ENCODE measurements at places on chromosomes 5 and 9. TPM values are rescaled to one million over a fixed set of nuclear protein-coding genes. Genes with fewer than 3 reads are reported as not detected.

- DNase-seq, result no peak
Measured at GRCh38 chr5:52999344-52999949, 10.3 kb downstream of the ITGA2 start.

DNA sequence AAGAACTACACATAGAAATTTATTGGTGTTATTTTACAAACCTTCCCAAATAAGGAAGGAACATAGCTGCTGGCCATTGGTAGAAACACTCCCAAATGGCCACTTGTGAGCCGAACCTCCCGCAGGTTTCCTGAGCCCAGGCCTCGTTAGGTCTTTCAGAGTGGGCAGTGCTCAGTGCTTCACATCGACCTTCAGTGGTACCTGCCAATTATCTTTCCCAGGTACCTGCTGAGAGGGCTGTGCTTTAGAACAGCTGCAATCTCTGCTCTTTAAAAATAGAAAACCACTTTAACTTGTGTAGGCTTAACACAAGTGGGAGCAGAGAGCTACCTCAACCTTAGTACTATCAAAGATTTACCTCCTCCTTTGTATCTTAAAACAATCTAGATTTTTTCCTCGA, 334.1 kb downstream of the RFX3 start:
- no peak for DNase-seq

DNA sequence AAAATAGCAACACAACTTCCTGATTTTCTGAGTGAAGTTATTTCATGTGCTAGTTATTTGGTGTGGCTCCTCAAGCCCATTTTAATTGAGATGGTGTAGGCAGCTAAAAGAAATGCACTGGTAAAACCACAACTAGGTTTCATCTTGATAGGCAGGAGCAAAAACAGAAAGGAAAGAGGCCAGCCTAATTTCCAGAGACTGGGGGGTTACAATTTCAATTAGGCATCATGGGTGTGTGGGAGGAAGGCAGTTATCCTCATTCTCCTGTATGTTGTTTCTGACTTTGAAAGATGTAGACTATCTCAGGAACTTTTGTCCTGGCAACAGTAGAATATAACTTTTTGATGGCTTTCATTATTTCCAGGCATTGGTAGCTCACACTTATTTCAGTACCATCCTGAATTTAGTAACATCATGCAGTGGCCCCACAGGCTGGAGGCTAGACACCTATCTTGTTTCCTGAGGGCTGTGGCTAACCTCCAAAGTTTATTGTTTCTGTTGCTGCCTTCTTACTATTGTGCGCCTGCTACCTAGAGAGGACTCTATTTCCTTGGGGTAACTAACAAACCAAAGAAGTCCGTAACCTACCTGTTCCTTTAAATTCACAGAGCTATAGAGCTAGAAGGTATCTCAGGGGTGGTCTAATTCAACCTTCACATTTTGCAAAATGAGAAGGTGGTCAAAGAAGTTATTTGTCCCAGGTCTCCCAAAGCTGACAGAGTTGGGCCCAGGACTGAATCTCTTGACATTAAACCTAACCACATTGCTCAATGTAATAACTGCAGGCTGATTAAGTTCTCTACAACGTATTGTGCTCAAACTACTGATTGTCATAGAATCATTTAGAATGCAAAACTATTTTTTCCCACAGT, 42.4 kb downstream of the FYB1 start:
- no peak for DNase-seq

DNA sequence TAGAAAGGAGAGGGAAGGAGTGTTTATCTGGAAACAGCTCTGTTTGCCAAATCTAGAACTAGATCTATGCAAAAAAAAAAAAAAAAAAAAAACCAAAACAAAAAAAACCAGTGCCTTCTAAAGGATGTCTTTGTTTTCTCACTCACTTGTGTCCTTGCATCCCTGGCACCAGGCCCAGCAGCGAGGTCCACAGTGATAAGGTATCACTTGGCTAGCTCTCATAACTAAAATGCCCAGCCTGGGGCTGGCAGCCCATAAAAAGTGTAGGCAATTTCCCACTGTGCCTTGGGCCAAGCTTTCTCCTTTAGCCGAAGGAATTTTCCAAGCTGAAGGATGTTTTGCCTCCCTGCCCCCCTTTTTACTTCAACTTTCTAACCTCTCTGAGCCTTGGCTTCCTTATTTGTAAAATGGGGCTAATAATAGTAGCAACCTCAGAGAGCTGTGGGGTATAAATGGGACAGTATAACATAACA, 20.8 kb downstream of the RGS3 start:
- peak; percentile 88 for DNase-seq

- DNase-seq, result no peak
Measured at GRCh38 chr5:98586581-98586980, 186.9 kb upstream of the RGMB start.

- DNase-seq, result no peak
Measured at GRCh38 chr5:157892974-157893373, 34.0 kb upstream of the CLINT1 start.

GRCh38 chr5:138472353-138472752, 7.1 kb downstream of the EGR1 start:
- DNase-seq, result no peak

- DNase-seq, result no peak
Measured at GRCh38 chr9:129146441-129146941, 31.6 kb downstream of the IER5L start.

DNA sequence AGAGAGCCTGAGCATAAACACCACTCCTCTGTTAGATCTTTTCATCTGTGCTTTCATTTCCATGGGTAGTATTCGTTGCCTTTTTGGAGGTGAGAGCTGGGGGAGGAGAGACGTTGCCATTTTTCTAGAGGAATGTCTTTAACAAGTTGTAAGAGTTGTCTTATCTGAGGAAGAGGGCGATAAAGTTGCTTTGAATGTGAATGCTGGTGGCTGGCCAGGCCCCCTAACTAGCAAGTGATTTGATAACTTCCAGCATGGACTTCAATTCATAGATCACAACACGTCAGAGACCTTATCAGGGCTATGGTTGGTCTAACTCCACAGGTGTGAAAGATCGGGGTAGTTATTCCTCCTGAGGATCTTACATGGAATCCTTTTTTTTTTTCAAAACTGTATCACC, 30.0 kb upstream of the AOPEP start:
- no peak for DNase-seq

GRCh38 chr5:154647114-154647760, 107.9 kb upstream of the LARP1 start:
- DNase-seq, result peak; percentile 42

- DNase-seq, result no peak
Measured at GRCh38 chr5:166781737-166782136, 1509.7 kb upstream of the WWC1 start.

DNA sequence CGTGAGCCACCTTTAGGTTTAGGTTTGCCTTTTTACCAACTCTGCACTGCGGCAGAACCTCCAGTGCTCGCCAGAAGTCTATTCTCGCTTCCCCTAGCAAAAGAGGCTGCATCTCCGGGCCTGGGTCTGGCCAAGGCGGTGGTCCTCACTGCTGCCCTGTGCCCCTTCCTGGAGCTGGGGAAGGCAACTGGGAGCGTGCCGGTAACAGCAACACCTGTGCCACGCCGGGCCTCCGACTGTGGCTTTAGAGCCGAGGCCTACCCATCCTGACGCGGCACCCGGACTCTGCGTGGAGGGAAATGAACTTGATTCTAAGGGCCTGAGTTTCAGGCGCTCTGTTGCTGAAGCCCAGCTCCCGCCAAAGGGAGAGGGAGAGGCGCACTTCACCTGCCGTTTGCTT, 82.4 kb upstream of the SPATA31C2 start:
- no peak for DNase-seq

DNA sequence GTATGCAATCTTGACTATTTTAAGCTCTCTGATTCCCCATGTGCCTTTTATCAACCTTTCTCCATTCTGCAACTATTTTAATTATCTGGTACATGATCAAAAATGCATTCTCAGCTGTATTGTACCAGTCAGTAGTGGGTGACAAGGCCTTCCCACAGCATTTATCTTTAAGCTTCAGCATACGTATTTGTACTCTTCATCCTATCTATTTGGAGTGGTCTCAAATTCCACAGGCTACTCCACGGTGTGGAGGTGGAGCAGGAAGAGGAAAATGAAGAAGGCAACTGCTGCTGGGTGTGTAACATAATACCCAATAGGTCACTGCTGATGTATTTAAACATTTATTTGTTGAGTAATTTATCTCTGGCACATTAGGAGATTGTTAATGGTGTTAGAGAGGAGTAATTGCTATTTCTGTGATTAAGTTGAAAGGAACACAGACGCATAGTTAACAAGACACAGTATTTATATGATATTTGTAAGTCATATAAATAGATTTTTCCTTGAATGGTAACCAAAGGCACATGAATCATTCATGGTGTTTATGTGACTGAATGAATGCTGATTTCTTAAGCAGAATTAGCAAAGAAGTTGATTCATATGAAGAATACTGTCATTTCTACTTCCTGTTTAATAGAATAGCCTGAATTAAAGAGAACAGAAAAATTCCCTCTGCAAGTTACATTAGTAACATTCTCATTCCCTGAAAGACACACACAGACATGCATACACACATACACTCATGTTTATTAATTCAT, 153.8 kb upstream of the NR3C1 start:
- no peak for DNase-seq

- peak; percentile 68 for DNase-seq
Measured at GRCh38 chr9:88814577-88814976, 176.7 kb upstream of the S1PR3 start.

GRCh38 chr9:21402386-21403251, 6.3 kb upstream of the IFNA8 start:
- no peak for DNase-seq

DNA sequence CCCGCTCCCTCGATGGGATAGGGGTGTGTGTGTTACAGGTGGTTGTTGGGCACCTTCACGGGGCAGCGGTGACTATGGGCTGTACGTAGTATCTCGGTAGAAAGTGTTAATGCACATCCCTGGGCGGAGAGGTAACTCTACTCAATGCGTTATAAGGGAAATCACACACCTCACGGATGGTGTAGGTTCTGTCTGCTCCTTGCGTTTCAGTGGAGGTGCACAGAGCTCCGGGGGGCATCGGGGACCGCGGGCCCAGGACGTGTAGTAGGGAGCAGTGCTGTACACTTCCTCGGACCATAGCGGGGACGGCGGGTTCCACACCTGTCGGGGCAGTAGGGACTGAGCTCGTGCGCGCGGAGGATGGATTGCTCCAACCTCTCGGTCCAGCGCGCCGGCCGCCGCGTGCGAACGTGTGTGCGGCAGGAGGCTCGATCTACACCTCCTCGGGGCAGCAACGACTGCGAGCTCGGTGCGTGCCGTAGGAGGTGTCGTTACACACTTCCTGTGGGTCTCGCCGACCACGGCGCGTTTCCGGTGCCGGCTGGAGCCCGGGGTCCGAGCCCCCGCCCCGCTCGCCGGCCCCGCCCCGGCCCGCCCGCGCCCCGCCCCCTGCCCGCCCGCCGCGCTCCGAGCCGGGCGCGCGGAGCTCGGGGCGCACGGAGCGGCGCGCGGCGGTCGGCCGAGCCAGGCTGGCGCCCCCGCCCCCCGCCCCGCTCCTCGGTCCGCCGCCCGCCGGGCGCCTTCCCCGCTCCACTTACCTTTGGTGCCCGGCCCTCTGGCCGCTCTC, at the start of gene KIAA1958:
Gene KIAA1958, plus strand, starts transcription at position 607 of the 787 bp plus-strand sequence. CDS start 87,254 bp downstream, outside the sequence.
- DNase-seq, result peak; percentile 90

GRCh38 chr5:110612794-110613247, 113.7 kb downstream of the TMEM232 start:
- no peak for DNase-seq

DNA sequence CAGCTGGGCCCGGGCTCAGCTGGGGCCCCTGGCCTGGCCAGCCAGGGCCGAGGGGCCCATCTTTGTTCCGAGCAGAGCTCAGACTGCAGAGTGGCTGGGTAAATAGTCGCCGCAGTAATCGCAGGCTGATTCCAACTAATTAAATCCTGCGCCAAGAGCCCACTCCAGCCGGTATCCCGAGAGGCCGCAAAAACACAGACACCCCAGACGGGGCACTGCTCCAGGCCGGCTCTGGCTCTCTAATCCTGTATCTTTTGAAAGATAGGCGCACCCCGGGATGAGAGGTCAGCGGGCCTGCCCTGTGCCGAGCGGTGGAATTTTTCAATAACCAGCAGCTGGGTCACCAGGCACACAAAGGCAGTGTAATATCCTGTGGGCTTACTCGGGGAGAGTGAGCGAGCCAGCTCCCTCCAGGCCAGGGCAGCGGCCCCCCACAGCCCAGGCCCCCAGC, 57.7 kb downstream of the LMX1B start:
- DNase-seq, result no peak

The CER1 gene
- total RNA-seq, result not detected

The SPARC gene
- total RNA-seq, result 1,125 TPM

The C5orf63 gene
- total RNA-seq, result 5.9 TPM

The TRIM36 gene
- total RNA-seq, result 0.80 TPM

The DMRT2 gene
- total RNA-seq, result 0.68 TPM

The TMEM232 gene
- total RNA-seq, result 1.7 TPM

The OR4F3 gene
- total RNA-seq, result not detected
